ENCODE measurements at places on chromosomes 3 and 15. TPM values are rescaled to one million over a fixed set of nuclear protein-coding genes. Genes with fewer than 3 reads are reported as not detected.

GRCh38 chr15:70954171-70954570, 61.5 kb downstream of the LRRC49 start:
- DNase-seq: no peak

FAM227B gene
- total RNA-seq: 11.3 TPM

ESYT3 gene
- not detected for total RNA-seq

ZPLD1 gene
- total RNA-seq: not detected

DNA sequence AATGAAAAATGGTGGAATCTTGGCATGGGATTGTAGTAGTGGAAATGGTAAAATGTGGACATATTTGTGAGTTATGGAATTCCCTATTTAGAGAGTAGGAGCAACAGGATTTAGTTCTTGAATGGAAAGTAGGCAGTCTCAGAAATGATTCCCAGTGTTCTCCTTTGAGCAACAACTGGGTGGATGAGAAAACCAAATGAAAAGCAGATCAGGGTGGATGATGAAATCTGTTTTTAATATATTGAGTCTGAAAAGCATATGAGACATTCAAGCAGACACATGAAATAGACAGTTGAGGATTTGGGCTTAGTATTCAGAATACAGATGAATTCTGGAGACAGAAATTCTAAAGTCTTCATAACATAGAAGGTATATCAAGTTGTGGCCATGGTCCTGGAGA, 451.3 kb downstream of the LPP start:
- DNase-seq: no peak

- peak; percentile 89 for DNase-seq
Observed at GRCh38 chr3:188230962-188231361, 77.0 kb downstream of the LPP start.

- no peak for DNase-seq
Observed at GRCh38 chr3:34073111-34073510, 274.7 kb downstream of the PDCD6IP start.

DNA sequence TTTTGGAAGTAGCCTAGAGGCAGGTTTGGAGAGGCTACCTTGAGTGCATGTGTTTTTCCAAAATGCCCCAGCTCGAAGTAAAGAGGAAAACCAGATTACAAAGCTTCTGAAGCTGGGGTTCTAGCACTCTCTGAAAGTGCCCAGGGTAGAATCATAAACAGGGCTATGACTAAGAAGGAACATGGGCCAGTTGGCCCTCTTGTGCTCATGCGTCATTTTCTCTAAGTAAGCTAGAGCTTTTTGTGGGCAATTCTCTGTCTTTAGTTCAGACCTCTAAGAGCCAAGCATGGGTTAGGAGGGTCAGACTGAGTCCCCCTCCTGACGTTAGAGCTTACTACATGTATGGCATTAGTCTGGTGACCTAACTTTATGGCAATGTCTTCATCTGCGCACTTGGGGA, 129.5 kb upstream of the UMPS start:
- DNase-seq: no peak

DNA sequence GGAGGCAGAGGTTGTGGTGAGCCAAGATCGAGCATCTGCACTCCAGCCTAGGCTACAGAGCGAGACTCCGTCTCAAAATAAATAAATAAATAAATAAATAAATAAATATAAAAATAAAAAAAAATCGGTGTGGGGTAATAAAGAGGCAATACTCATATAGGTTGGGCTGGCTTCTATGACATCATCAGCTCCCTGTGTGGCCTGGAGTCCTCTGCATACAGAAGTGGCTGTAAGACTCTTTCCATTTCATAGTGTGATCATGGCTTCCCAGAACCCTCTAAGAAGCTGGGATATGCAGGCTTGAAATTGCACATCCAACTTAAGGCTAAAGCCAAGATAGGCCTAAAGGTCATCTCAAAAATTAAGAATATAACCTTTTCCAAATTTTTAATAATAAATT, 101.6 kb downstream of the ZIC4 start:
- DNase-seq: no peak

DNA sequence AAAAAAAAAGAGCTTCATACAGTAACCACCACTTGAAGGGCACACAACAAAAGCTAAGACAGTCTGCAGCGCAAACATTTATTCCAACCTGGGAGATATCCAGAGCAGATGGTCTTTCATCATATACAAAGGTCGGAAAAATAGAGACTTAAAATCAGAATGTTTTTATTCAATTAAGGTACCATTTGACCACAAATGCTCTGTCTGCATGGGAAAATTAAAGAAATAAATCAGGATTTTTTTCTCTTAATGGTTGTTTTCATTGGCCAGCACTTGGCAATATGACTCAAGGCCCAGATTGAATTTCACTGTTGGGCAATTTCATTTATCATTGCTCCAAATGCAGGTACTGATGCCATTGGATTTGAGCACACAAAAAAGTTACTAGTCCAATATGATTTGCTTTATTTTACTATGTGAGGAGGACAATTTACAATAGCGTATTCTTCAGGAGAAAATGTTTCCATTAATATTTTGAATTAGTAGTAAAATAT, 145.9 kb upstream of the AGTR1 start:
- no peak for DNase-seq

GRCh38 chr15:63063164-63063756, 20.7 kb downstream of the TPM1 start:
- DNase-seq: no peak

DNA sequence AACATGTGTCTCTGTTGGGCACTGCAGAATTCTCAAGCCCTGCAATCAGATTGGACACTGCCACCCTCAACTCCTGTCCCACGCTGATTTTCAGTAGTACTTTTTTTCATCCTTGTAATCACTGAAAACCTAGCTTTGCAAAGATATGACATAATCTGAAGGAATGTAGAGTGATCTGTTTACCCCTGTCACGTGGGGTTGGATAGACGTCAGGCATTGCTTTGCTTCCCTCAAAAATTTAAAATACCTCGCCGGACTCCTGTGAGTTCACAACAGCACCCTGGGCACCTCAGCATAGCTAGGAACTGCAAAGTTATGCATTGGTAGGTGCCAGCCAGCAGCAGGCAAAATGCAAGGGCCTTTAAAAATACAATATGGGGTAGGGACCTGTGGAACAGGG, 71.1 kb upstream of the OXTR start:
- no peak for DNase-seq

POMGNT2 gene
- 39.3 TPM for total RNA-seq

DNA sequence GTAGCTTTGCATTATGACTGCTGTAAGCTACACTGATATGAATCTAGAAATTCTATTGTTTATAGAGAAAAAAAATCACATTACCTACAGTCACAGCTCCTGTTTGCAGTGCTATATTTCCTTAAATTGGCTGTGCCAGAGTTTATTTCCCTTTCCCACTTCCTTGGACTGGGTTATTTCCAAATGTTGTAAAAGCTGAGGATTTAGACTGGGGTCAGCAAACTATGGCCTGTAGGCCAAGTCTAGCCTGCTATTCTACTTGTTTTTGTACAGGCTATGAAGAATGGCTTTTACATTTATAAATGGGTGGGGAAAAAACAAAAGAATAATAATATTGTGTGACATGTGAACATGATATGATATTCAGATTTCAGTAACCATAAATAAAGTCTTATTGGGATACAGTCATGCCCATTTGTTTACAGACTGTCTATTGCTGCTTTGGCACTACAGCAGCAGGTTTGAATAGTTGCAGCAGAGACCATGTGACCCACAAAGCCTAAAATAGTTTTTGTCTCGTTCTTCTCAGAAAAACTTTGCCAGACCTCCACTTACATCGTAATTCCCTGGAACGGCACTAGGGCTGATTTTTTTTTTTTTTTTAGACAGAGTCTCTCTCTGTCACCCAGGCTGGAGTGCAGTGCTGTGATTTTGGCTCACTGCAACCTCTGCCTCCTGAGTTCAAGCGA, 7.8 kb downstream of the GLDN start:
- no peak for DNase-seq
